Left cardiac atrium (tissue), 4 donors: ENCODE measurements at places on chromosomes 4 and X. TPM values are rescaled to one million over a fixed set of nuclear protein-coding genes. Genes with fewer than 3 reads are reported as not detected.

DNA sequence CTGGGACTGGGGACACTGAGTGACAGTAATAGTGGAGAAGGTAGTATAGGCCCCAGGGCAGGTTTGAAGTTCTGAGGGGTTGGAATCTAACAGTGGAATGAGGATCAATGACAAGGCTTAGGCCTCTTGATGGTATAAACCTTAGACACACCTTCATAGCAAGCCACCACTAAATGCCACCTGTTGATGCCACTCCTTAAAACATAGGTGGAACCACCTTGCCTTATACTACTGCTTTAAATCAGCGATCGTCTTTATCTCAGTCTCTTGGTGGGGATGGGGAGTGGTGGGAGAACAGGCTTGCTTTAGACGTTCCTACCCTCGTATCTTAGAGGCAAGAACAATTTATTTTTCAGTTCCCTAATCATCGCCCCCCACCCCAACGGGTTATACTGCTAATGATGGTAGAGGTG, 1.2 kb downstream of the RAB33B start:
- DNase-seq = no peak

DNA sequence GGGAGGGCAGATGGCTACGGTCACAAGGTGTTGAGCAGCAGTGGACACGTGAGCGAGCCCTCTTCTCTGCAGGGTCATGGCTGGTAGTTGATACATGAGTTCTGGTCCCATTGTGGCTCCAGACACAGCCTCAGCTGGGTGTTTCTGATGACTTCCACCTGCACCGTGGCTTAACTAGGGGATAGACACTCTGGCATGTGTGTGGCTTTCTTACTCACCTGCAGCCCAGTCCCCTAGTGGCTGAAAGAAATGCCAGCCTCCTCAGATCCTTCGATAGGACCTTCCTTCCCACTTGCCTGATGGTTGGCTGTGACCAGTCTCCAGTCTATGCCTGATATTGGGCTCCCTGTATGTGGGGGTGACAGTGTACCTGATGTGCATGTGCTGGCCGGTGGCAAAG, 5.0 kb downstream of the GPR78 start:
- no peak for DNase-seq

DNA sequence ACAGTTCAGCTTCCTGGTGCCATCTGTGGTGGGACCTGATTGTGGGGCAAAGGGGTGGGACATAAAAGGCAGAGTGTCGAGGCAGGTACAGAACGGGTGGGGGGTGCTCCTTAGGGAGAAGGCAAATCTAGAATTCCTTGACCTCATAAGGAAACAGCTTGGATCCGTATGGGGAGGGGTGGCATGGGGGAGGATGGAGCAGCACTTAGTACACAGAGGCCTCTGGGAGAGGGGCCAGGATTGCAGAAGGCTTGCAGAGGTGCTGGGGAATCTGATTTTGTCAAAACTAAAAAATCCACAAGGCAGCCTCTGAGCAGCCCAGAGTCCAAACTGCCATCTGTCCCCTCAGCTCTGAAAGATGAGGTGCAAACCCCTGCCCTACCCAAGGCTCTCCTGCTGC, 2.3 kb upstream of the EMD start:
- DNase-seq = no peak

DNA sequence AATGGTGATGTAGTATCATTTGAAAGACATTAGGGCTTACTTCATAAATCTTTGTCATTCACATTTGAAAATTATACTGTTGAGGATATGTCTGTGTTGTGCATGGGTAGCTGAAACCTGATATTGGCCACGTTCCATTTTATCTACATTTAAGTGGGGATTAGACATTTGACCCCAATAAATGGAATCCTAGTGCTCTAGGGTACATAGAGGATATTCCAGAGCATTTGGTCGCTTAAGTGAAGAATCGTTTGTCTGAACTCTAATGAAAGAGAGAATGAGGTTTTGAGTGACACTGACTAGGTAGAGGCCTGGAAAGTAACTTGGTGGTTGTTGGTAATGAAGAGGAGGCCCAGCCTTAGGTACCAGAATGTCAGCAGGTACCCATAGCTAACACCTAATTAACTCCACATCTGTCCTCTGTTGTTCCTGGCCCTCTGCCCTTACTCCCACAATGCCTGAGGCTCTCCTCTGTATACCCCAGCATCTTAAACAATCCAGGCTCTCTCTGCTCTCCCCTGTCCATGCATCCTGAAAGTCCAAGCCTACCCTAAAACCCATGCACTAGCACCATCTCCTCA, 299.5 kb upstream of the KLF3 start:
- DNase-seq = no peak

GRCh38 chr4:105753361-105753760, 44.8 kb downstream of the GSTCD start:
- no peak for DNase-seq

DNA sequence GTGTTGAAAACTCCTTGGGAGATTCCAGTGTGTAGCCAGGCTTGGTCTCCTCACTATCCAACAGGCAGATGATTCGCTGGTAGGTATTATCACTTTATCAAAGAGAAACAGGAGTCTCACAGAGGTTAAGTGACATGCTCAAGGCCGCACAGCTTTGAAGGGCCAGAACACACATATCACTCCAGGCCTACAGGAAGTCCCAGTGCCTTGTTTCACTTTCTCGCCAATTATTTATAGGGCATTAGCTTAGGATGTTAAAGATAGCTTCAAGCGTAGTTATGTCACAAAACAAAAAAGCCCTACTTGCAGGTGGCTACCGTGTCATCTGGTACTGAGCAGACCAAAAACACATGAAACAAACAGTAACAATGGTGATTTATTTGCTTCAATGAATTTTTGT, 13.2 kb downstream of the ATP8A1 start:
- no peak for DNase-seq

DNA sequence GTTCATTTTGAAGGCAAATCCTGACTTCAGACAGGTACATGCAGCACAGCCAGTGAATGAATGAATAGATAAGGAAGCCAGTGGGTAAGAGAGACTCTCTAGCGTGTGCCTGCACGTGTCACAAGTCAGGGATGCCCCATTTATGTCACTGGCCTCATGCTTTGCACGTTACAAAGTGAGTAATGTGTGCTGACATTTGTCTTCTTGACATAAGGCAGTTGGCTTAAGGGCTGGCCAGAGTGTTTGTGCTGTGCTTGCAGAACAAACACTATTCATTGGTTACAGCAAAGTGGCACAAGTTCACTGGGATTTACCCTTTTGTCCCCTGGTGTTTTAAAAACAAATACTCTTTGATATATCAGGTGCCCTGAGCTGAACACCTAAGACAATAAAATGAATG, 55.9 kb downstream of the CRMP1 start:
- DNase-seq = no peak

DNA sequence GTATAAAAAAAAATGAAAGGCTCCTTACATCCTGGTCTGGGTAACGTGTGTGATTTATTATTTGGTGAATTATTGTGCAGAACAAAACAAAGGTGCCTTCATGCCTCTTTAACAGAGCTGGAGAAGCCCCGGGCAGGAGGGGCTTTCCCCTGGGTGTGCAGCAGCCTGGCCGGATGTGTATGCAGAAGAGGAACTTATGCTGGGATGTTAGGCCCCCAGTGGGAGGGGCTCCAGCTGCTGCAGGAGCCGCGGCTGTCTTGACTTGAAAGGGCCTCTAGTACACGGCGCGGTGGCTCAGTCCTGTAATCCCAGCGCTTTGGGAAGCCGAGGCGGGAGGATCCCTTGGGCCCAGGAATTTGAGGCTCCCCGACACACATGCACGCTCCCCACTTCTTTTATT, 16.0 kb downstream of the CCNQ start:
- DNase-seq = no peak

DNA sequence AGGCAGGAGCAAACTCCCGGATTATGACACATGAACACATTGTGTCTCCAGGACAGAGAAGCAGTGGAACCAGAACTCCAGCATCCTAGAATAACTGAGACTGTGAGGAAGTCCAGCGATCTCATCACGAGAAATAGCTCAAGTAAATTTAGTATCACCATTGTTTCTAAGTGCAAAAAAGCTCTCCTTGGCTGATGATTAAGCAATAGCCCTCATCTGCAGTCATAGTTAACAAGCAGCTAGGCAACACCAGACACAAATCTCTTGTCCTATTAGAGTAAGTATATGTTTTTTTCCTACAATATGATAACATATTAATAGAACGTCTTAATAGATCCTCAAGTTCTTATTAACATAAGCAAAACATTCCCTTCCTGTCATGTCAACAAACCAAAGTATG, 2.4 kb upstream of the CFAP299 start:
- no peak for DNase-seq

- no peak for DNase-seq
Observed at GRCh38 chr4:166675411-166675810, 558.9 kb downstream of the SPOCK3 start.

- no peak for DNase-seq
Observed at GRCh38 chrX:109629310-109629709, 4.3 kb upstream of the KCNE5 start.

GRCh38 chr4:31649878-31650277, 929.7 kb downstream of the PCDH7 start:
- DNase-seq = no peak

DNA sequence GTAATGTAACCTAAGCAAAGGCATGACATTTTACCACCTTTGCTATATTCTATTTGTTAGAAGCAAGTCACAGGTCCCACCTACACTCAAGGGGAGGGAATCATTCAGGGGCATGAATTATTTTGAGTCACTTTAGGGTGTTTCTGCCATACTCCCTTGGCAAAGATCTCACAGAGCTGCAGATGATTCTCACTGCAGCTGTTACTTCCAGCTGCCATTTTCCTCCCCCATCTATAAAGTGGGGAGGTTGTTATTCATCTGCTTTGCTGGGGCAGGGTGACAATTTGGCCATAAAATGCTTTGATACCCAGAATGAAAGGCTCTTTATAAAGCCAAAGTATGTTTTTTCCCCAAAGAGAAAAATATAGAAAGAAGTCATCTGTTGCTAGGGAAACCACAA, 136.5 kb upstream of the SMIM31 start:
- DNase-seq = no peak

GRCh38 chrX:136711147-136711546, 63.2 kb downstream of the CD40LG start:
- peak; percentile 42 for DNase-seq

- DNase-seq = peak; percentile 34
Observed at GRCh38 chrX:67563469-67564448, 19.9 kb downstream of the AR start.

- DNase-seq = no peak
Observed at GRCh38 chrX:14309431-14309830, 219.9 kb upstream of the GLRA2 start.

GRCh38 chrX:23732704-23733103, 10.4 kb downstream of the ACOT9 start:
- no peak for DNase-seq

DNA sequence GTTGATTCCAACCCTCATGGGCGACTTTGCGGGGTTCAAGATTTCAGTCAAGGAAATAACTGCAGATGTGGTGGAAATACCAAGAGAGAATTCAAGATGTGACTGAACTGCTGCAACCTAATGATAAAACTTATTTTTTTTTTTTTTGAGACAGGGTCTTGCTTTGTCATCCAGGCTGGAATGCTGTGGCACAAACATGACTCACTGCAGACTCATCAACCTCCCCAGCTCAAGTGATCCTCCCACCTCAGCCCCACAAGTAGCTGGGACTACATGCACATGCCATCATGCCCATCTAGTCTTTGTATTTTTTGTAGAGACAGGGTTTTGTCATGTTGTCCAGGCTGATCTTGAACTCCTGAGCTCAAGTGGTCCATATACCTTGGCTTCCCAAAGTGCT, 19.5 kb upstream of the WDFY3 start:
- DNase-seq = no peak

DNA sequence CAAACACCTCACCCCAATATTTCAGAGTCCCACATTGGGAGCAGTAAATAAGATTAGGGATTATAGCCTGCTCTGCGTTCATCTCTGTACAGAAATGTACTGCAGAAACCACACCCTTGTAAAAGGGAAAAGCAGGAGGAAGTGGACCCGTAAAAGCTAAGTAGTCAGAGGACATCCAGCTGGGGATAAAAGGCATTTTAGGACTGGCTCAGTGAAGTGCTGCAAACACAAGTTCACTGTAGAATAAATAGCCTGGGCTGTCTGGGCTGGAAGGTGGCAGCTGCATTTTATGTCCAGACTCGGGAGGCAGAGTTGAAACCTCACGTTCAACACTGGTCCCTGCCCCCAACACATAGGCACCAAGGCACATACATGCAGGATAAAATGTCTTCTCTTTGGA, 178.7 kb upstream of the FAT1 start:
- no peak for DNase-seq

DNA sequence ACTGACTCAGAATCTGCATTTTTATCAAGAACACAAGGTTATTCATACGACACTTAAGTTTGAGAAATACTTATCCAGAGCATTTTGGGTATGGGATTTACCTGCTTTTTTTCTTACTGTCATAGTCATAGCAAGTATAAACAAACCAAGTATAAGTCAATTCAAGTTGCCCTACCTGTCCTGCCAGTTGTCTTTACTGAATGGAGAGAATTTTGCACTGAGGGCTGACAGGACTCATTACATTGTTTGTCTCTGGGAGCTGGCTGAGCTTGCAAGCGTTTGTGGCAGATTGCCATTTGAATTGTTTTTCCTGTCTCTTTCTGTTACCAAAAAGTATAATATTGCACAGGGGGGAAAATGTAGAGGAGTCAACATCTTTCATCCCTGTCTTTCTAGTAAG, 278.9 kb upstream of the MAGEC2 start:
- no peak for DNase-seq

DNA sequence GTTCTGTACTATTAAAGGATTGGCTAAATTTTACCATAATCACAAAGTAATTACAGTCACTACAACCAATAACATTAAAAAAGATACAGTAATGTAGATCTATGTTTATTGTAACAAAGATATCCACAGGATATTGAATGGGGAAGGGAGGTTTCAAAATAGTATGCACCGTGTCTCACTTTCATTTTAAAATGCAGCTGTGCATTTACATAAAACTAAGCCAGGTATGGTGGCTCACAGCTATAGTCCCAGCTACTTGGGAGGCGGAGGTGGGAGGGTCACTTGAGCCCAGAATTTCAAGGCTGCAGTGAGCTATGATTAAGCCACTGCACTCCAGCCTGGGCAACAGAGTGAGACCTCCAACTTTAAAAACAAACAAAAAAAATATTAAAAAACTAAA, 8.5 kb downstream of the SRP72 start:
- no peak for DNase-seq

- no peak for DNase-seq
Observed at GRCh38 chrX:74351760-74352159, 47.8 kb downstream of the ZCCHC13 start.

The TLR1 gene
- total RNA-seq = 8.2 TPM

The TCP11X1 gene
- total RNA-seq = not detected

The USP17L29 gene
- not detected for total RNA-seq

The SPACA5 gene
- not detected for total RNA-seq

The GATB gene
- total RNA-seq = 51.7 TPM

The ADAM29 gene
- not detected for total RNA-seq

The TAF7L gene
- 0.15 TPM for total RNA-seq

The HSFX2 gene
- total RNA-seq = not detected

The CLCN4 gene
- total RNA-seq = 22.2 TPM

The TREX2 gene
- total RNA-seq = not detected

The PAGE4 gene
- total RNA-seq = not detected

The FGFBP2 gene
- total RNA-seq = 18.5 TPM

The RTL3 gene
- total RNA-seq = not detected

The MSX1 gene
- 4.5 TPM for total RNA-seq

The CFP gene
- total RNA-seq = 3.9 TPM

The SSX4B gene
- total RNA-seq = not detected

The PCDH7 gene
- 10.6 TPM for total RNA-seq

The ZNF732 gene
- not detected for total RNA-seq
